ENCODE measurements at places on chromosomes 16 and 17.
A peak's percentile ranks its signal among the peaks of the same experiment; 100 is the strongest.

GRCh38 chr17:31697838-31698237 lies 161.2 kb downstream of the COPRS start:
- no peak for DNase-seq

- no peak for DNase-seq
Observed at GRCh38 chr17:15654886-15655561, 29.1 kb downstream of the TRIM16 start.

- no peak for DNase-seq
Observed at GRCh38 chr16:19840524-19841110, 44.0 kb downstream of the GPRC5B start.

GRCh38 chr16:82741073-82741615 lies 114.4 kb downstream of the CDH13 start:
- DNase-seq = no peak

DNA sequence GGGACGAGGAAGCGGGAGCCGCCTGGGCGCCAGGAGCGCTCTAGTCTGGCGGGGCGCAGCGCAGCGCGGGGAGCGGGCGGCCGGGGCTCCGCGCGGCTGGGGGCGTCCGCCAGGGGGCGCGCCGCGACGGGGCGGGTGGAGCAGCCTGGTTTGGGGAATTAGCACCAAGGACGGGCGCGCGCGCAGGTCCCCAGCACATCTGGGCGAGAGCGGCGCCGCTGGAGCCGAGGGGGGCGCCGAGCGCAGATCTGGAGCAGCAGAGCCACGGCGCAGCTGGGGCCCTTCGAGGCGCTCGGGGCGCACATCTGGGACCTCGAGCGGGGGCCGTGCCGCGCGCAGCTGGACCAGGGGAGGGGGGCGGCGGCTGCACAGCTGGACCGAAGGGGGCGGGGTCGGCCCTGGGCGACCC lies at the start of gene NXPH3:
TSS of gene NXPH3 (plus strand) at position 193 of the 409 bp plus-strand sequence. CDS start 349 bp downstream, outside the sequence.
- DNase-seq = peak; percentile 46

DNA sequence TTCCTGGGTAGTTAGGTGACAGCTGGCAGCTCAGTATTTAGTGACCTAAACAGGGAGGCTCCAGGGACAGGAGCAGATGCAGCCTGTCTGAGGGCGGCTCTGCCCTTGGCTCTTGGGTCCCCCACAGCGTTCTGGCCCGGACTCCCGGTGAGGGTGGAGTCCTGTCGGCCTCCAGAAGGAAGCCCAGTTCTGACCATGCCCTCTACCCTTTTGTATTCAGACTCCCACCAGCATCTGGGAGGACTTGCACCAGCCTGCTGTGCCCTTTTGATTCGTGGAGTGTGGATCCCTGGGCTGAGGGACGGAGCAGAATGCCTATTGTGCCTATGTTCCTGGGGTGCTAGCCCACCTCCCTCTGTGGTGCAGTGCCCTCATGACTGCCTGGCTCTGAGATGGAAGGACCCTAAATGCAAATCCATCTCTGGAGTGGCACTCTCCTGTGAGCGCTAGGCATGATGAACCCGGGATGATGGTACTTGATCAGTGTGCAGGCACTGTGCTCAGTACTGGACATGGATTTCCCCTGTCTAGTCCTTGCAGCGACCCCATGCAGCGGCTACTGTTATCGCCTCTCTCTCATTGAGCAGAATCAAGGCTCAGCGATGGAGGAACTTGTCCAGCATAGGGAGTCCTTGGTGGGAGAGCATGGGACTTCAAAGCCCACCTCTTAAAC lies 123.1 kb downstream of the SNX29 start:
- DNase-seq = no peak

- no peak for DNase-seq
Observed at GRCh38 chr16:56684926-56685590, 2.8 kb downstream of the MT1X start.

DNA sequence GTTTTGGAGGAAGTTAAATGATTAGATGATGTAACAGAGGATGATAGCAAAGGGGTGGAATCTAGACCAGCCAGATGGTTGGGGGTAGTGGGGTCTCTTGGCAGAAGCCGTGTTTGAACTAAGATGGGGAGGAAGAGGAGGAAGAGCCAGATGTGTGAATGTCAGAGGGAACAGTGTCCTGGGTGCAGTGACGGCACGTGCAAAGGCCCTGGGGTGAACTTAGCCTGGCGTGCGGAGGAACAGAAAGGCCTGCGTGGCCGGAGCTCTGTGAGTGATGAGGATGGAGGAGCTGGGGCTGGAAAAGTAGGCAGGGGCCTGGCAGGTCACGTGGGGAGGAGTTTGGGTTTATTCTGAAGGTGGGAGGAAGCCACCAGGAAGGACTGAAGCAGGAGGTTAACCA lies 26.4 kb upstream of the RMI2 start:
- no peak for DNase-seq

DNA sequence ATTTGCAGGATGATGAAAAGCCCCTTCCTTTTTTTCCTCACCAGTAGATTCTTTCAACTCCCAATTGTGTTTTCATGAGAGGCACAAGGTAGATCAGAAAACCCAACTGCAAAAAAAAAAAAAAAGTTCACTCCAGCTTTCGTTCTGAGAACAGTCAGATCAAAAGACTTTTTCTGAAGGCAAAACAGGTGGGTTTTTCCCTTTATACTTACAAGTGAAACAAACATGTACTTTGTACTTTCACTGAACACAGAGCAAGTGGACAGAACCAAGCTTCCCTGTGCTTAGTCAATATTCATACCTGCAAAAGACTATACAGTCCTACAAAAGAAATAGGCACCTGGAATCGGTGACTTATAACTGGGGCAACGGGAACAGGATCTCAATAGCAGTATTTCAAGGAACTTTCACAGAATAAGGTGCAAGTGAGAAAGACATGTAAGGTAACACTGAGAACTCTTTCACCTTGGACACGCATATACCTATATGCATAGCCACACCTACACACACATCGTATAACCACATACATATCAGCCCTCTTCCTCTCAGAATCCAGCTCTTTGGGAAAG lies 54.1 kb downstream of the TOX3 start:
- DNase-seq = no peak

DNA sequence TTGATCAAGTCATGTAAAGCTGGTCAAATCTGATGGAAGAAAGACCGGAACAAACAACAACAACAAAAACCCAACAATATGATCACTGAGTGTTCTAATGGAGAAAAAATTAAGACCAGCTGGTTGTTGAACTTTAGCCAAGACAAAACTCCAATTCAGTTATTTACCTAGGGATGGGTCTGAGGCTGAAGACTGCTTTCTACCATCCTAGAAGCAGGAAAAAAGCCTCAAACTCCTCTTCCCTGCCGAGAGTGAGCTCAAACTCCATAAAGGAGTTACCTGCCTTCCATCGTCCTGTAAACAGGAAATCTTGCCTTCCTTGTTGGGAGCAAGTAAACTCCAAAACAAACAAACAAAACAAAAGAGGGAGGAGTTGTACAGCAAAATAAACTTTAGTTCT lies 23.1 kb upstream of the TMEM98 start:
- no peak for DNase-seq

- DNase-seq = no peak
Observed at GRCh38 chr17:40452921-40453378, 9.7 kb downstream of the IGFBP4 start.

DNA sequence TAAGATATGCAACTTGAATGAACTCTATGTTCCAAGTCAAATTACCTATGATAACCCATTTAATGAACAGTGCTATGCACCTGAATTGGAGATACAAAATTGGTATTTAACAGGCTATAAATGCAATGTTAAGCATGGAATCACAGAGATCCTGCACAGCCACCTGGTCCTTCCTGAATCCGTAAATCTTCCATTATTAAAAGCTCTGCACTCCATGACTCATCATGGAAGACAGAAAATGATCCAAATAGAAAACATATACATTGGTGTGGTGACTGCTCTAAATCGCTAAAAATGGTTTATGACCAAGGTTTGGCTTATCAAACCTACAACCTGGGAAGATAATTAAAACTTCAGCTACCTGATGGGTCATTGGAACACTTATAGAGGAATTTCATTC lies 45.3 kb downstream of the GLG1 start:
- DNase-seq = no peak

GRCh38 chr17:11954936-11955335 lies 42.3 kb downstream of the ZNF18 start:
- DNase-seq = no peak

DNA sequence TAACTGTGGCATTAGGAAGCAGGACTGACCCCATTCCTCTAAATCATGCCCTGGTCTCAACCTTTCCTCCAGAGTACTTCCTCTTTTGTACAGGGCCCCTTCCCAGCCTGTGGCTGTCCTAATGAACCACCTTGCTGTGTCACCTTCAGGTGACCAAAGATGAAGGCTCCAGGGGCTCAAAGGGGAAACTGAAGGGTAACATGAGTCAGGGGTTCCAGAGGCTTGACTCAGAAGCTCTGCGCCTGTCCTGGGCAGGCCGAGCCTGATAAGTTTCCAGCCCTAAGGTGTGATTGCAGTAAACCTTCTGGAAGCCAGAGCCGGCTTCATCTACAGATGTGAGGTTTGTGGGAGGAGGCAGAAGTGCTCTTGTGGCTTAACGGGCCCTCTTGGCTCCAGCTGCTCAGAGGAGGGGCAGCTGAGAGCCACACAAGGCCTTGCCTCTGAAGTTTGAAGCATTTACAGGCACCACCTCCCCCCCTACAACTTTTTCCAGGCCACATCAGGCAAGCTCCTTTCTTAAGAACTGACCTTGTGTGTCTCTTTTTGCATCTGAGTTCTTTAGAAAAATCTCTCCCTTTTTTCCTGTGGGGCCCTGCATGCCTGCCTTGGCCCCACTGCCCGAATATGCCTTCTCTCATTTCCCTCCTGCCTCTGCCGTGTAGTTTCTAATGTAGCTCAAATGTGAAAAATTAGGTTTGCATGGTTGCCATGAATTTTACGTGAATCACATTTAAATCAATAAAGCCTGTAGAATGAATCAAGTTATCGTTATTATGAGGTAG lies 149.9 kb downstream of the CLEC16A start:
- DNase-seq = no peak

GRCh38 chr16:1667271-1667670 lies 10.8 kb upstream of the JPT2 start:
- no peak for DNase-seq

- DNase-seq = no peak
Observed at GRCh38 chr16:68429076-68429854, 19.0 kb downstream of the SMPD3 start.

- no peak for DNase-seq
Observed at GRCh38 chr17:50764734-50765149, 2.6 kb downstream of the ANKRD40CL start.

DNA sequence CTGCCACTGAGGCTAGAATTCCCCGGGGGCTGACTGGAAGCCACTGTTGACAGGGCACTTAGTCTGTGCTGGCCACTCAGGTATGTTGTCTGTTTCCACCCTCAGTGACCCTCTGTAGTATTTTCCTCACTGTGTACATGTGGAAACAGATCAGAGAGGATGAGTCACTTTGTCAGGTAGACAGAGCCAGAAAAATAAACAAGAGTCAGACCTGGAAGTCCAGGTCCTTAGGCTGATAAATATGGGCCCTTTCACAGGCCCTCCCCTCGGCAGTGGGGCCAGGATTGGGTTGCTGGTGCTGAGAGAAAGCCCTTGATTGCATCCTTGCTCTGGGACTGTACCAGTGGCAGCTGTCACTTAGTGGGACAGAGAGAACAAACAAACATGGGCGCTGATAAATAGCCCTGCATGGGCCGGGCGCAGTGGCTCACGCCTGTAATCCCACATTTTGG lies 21.3 kb downstream of the PGS1 start:
- DNase-seq = no peak

GRCh38 chr17:47762728-47763127 lies 29.7 kb downstream of the TBX21 start:
- DNase-seq = no peak

- DNase-seq = no peak
Observed at GRCh38 chr16:66150698-66151482, 215.6 kb upstream of the CDH5 start.

DNA sequence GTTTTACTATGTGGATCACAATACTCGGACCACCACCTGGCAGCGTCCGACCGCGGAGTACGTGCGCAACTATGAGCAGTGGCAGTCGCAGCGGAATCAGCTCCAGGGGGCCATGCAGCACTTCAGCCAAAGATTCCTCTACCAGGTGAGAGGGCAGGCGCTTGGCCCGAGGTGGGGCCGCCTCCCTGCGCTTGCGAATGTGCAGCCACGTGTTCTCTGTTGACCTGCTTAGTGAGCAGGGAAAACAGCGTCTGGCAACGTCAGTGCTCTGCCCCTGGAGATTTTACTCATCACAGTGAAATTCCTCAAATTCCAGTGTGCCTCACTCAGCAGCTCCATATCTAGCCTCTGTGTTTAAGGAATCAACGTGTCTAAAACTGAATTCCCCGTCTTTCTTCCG lies 33.4 kb upstream of the CLEC18A start:
- DNase-seq = no peak

- no peak for DNase-seq
Observed at GRCh38 chr17:40779181-40779909, 3.0 kb downstream of the KRT27 start.

- no peak for DNase-seq
Observed at GRCh38 chr17:38690386-38690785, 14.7 kb upstream of the MLLT6 start.

GRCh38 chr16:2976201-2976600 lies 4.0 kb downstream of the PKMYT1 start:
- DNase-seq = no peak

DNA sequence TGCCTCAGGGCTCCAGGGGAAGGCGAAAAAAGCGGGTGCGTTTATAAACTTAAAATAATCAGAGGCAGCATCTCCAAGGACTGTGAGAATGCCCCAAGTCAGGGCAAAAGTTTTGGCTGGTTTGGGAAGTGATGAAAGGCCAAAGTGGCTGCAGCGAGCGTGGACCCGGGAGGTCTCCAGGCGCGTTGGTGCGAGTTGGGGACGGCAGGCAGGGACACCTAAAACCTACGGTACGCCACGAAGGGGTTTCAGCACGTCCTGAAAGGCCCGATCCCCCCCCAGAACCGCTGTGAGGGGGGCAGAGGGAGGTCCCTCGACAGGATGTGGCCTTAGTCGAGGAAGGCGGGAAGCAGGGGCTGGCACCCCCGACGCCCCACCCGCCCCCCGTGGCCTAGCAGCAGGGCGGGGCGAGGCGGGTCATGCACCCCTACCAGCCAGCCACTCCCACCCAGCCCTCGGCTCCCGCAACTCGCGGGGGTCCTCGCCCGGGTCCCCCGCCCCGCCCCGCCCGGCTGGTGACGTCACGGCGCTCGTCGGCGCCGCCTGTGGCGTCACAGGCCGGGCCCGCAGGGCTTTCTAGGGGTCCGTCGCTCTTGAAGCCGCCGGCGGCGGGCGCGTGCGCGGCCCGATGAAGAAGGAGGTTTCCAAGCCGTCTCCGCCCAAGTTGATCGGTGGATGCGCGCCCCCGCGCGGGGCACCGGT lies at the start of gene MYCBPAP:
TSS of gene MYCBPAP (plus strand) at position 569 of the 702 bp plus-strand sequence. CDS start 236 bp downstream, outside the sequence.
- DNase-seq = peak; percentile 44

GRCh38 chr16:46900455-46901235 lies 16.5 kb downstream of the GPT2 start:
- DNase-seq = no peak
